A549 treated with AZD2906 at 1 μM for 4 hours (cell line): ENCODE measurements at places on chromosomes 5 and 9. TPM values are rescaled to one million over a fixed set of nuclear protein-coding genes. Genes with fewer than 3 reads are reported as not detected.

The NIM1K gene
- total RNA-seq = 0.08 to 0.50 TPM (median 0.24 TPM) in 5 replicates

The TMOD1 gene
- 1.3 to 2.0 TPM (median 1.6 TPM) in 5 replicates for total RNA-seq

The ROPN1L gene
- 2.1 to 2.4 TPM (median 2.3 TPM) in 5 replicates for total RNA-seq

The IFNK gene
- total RNA-seq = 0.06 TPM in 1 of 5 replicates, not detected in the others

The SLC36A3 gene
- total RNA-seq = not detected in 5 replicates

The FIBCD1 gene
- 14.3 to 27.2 TPM (median 25.1 TPM) in 5 replicates for total RNA-seq

The MAP3K1 gene
- 1.3 to 1.8 TPM (median 1.6 TPM) in 5 replicates for total RNA-seq

The CARD9 gene
- 0.45 to 2.1 TPM (median 1.1 TPM) in 5 replicates for total RNA-seq

The RUFY1 gene
- 25.4 to 27.2 TPM (median 26.8 TPM) in 5 replicates for total RNA-seq

The ADAMTS6 gene
- total RNA-seq = 0.03 to 0.08 TPM (median 0.06 TPM) in 4 of 5 replicates, not detected in the other
